Natural killer cell (primary cell): ENCODE measurements at places on chromosomes 5 and 9. TPM values are rescaled to one million over a fixed set of nuclear protein-coding genes. Genes with fewer than 3 reads are reported as not detected.

DNA sequence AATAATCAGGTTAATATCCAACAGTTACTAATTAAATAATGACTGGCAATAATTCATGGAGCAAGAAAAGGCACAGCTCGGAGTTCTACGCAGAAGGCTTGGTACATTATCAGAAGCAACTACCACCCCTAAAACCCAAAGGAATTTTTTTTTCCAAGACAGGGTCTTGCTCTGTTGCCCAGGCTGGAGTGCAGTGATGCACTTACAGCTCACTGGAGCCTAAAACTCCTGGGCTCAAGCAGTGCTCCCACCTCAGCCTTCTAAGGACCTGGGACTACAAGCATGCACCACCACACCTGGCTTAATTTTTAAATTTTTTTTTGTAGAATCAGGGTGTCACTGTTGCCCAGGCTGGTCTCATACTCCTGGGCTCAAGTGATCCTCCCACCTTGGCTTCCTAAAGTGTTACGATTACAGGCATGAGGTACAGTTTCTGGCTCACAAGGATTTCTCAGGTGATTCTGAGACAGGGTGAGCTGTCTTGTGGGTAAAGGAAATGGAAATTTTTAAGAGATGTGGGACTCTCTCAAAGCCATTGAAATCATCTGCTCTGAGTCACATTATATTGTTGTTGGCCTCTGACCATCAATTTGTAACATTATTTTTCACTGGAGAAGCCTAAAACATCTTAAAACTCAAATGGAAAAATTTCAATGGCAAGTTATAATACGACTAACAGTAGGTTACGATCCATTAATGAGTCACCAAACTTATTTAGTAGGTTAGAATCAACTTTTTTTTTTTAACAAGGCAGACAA is 19.7 kb upstream of the HSDL2 start:
- no peaks in the 10 kb centered on the region for H3K27me3 ChIP-seq
- H3K36me3 ChIP-seq = no peaks in the 10 kb centered on the region
- no peaks in the 10 kb centered on the region for H3K4me1 ChIP-seq
- no peak for DNase-seq

DNA sequence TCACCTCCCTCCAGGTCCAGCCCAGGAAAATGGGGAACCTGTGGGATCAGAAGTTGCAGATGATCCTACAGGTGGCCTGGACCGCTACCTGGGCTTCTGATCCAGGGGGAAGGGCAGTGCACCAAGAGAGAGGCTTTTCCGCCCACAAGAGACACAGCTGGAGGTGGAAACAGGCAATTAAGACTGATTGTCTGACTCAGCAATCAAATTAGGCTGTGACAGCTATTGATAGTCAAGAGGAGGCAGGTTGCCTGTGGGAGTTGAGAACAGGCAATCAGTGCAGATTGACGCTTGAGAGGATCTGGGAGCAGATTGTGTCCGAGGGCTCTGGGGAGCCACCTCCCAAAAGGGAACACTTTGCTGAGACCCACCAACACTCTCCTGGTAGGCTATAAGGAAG is 71.1 kb upstream of the SLC44A1 start:
- no peaks in the 10 kb centered on the region for H3K4me1 ChIP-seq
- no peak overlapping the region for H3K27ac ChIP-seq
- DNase-seq = no peak
- no peak overlapping the region for H3K4me3 ChIP-seq
- no peaks in the 10 kb centered on the region for H3K36me3 ChIP-seq
- no peaks in the 10 kb centered on the region for H3K27me3 ChIP-seq

- DNase-seq = no peak
- H3K4me3 ChIP-seq = no peak overlapping the region
- H3K36me3 ChIP-seq = peaks cover 96% of the 10 kb centered on the region
- no peaks in the 10 kb centered on the region for H3K27me3 ChIP-seq
- H3K27ac ChIP-seq = no peak overlapping the region
- H3K4me1 ChIP-seq = no peaks in the 10 kb centered on the region
These were observed 31.1 kb downstream of the ERAP1 start for GRCh38 chr5:96776621-96777020.

Gene ORM2
- not detected for total RNA-seq

GRCh38 chr5:97118261-97119006 is 24.0 kb downstream of the LIX1 start:
- H3K4me3 ChIP-seq = no peak overlapping the region
- no peak for DNase-seq
- no peaks in the 10 kb centered on the region for H3K27me3 ChIP-seq
- H3K27ac ChIP-seq = no peak overlapping the region
- H3K4me1 ChIP-seq = no peaks in the 10 kb centered on the region

GRCh38 chr5:132181011-132181629 is 46.5 kb downstream of the P4HA2 start:
- no peak overlapping the region for H3K27ac ChIP-seq
- H3K4me3 ChIP-seq = no peak overlapping the region
- no peak for DNase-seq
- no peaks in the 10 kb centered on the region for H3K36me3 ChIP-seq
- H3K27me3 ChIP-seq = no peaks in the 10 kb centered on the region

Gene ANKRD20A1
- total RNA-seq = 2.9 TPM

Gene RASA1
- 21.2 TPM for total RNA-seq

- no peak overlapping the region for H3K4me3 ChIP-seq
- no peaks in the 10 kb centered on the region for H3K27me3 ChIP-seq
- DNase-seq = no peak
These were observed 21.7 kb upstream of the TENT2 start for GRCh38 chr5:79590396-79590999.

GRCh38 chr9:14780251-14780650 is 57.7 kb upstream of the CER1 start:
- H3K4me3 ChIP-seq = no peak overlapping the region
- no peak for DNase-seq
- no peaks in the 10 kb centered on the region for H3K4me1 ChIP-seq
- no peaks in the 10 kb centered on the region for H3K27me3 ChIP-seq
- no peak overlapping the region for H3K27ac ChIP-seq

- H3K36me3 ChIP-seq = no peaks in the 10 kb centered on the region
- no peak overlapping the region for H3K27ac ChIP-seq
- no peak for DNase-seq
- H3K27me3 ChIP-seq = no peaks in the 10 kb centered on the region
These were observed 23.2 kb upstream of the SLC25A51 start for GRCh38 chr9:37927132-37927531.

Gene PCDHGC3
- total RNA-seq = 0.68 TPM

Gene OR1Q1
- not detected for total RNA-seq

- no peak overlapping the region for H3K4me3 ChIP-seq
- peak overlapping the region; percentile 70 for H3K27ac ChIP-seq
- no peaks in the 10 kb centered on the region for H3K27me3 ChIP-seq
- H3K36me3 ChIP-seq = no peaks in the 10 kb centered on the region
- H3K4me1 ChIP-seq = peaks cover 46% of the 10 kb centered on the region
These were observed 5.1 kb upstream of the EGR1 start for GRCh38 chr5:138460032-138460693.

DNA sequence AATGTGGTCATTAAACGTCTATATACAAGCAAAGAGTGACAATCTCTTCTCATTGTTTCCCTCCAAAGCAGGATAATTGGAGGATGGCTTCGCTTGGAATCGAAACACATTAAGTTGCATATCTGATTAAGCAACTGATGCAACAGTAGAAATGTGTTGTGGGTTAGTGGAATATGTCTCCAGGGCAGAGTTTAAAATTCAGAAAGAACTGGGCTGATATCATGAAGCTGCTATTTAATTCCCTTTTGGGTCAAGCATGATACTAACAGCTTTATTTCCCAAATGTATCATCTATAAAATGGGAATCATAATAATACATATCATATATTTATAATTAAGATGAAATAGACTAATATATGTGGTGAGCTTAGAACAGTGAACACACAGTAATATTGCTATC is 1763.0 kb upstream of the C9orf72 start:
- no peaks in the 10 kb centered on the region for H3K27me3 ChIP-seq
- no peaks in the 10 kb centered on the region for H3K36me3 ChIP-seq
- DNase-seq = no peak
- H3K27ac ChIP-seq = no peak overlapping the region
- H3K4me3 ChIP-seq = no peak overlapping the region
- no peaks in the 10 kb centered on the region for H3K4me1 ChIP-seq

Gene ARHGEF28
- total RNA-seq = 2.3 TPM

- H3K4me3 ChIP-seq = peak overlapping the region; percentile 26
- H3K27ac ChIP-seq = peak overlapping the region; percentile 70
- no peaks in the 10 kb centered on the region for H3K27me3 ChIP-seq
- H3K36me3 ChIP-seq = peaks cover 56% of the 10 kb centered on the region
These were observed 60.9 kb downstream of the RGS3 start for GRCh38 chr9:113524468-113524867.

DNA sequence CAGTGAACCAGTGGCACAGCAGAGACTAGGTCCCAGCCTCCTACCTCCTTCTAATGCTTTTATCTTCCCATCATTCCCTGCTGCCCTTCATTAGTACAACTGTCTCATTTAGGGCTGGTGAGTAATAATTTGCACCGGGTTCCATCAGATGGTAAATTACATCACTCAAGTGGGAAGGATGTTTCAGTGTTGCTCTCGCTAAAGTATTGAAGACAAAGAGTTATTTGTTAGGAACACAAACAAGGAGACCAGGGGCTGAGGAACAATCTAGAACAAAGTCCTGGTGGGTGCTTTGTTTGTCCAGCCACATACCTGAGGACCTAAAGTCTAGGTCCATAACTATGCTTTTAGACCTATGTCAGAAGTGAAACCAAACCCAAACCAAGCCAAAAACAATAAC is 52.4 kb downstream of the SEC61B start:
- H3K4me3 ChIP-seq = no peak overlapping the region
- no peak for DNase-seq

DNA sequence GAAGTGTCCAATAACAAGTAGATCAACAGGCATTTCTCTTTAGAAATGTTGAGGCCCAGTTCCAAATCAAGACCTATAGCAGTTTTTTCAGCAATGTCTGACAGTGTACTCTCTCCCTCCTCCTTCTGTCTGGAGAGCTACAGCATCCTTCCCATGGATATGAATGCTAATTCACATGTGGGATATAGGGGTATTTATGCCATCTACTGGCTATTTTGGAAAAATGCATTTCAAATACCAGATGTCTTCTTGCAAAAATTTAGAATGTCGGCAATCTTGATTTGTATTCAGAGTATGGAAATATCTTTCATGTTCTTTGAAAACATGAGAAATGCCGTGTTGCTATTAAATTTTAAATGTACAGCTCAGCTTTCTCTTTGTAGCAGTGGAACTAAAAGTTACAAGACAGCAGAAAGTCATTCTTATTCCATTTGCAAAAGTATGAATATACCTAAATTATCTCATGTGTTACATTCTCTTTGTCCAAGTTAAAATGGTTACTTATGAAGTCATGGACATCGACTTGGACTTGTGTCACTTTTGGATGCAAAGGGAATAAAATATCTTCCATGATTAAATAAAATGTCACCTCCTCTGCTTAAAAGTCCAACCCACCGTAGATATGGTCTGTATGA is 647.8 kb downstream of the TAF11L14 start:
- H3K4me1 ChIP-seq = no peaks in the 10 kb centered on the region
- H3K36me3 ChIP-seq = no peaks in the 10 kb centered on the region
- H3K27ac ChIP-seq = no peak overlapping the region

- H3K27me3 ChIP-seq = peaks cover 2% of the 10 kb centered on the region
- no peaks in the 10 kb centered on the region for H3K4me1 ChIP-seq
- no peaks in the 10 kb centered on the region for H3K36me3 ChIP-seq
- H3K4me3 ChIP-seq = no peak overlapping the region
- H3K27ac ChIP-seq = no peak overlapping the region
- no peak for DNase-seq
These were observed 36.4 kb downstream of the GARNL3 start for GRCh38 chr9:127300886-127301447.

Gene IRF1
- total RNA-seq = 1,190 TPM
